Endodermal cell (in vitro differentiated cells): ENCODE measurements at places on chromosomes 16 and 17. TPM values are rescaled to one million over a fixed set of nuclear protein-coding genes. Genes with fewer than 3 reads are reported as not detected.

The TTLL6 gene
- 1.5 and 2.1 TPM in 2 replicates for total RNA-seq

DNA sequence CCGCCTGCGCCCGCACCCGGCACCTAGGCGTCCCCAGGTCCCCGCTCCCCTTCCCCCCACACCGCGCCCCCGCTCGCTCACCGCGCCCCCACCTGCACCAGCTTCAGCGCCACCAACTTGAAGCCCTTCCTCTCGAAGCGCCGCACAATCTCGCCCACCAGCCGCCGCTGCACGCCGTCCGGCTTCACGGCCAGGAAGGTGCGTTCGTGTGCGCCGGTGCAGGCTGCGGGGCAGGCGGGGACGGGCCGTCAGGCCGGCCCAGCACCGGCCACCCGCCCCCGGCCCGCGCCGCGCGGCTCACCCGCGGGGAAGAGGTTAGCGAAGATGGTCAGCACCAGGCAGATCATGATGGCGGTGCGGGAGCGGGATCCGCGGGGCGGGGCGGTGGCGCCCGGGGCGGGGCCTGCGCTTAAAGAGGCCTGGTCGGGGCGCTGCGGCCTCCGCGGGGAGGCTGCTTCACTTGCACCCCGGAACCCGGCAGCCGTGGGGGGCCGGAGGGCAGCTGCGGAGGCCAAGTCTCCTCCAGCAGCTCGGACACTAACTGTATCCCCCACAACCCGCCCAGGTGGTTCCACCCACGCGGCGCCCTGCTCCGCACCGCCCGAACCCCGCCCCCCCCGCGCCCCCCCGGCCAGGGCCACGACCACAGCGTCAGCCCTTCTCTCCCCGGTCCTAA, at the start of gene NME3:
NME3 (minus strand) TSS at position 356 of the 676 bp plus-strand sequence; CDS start at position 347, 9 bp downstream.
- peaks cover 8% of the 10 kb centered on the region for H3K36me3 ChIP-seq
- no peaks in the 10 kb centered on the region for H3K27me3 ChIP-seq
- peak; percentile 89 for DNase-seq

- H3K4me3 ChIP-seq, result no peak overlapping the region
- H3K27me3 ChIP-seq, result no peaks in the 10 kb centered on the region
- H3K4me1 ChIP-seq, result peaks cover 5% of the 10 kb centered on the region
- peaks cover 89% of the 10 kb centered on the region for H3K36me3 ChIP-seq
- no peak overlapping the region for H3K27ac ChIP-seq
Observed at GRCh38 chr17:28343491-28343932, 8.0 kb downstream of the TNFAIP1 start.

The GNG13 gene
- total RNA-seq, result not detected in 2 replicates

The FAM117A gene
- 13.8 to 16.4 TPM (median 15.4 TPM) in 3 replicates for total RNA-seq

GRCh38 chr17:76278952-76279741, 14.0 kb downstream of the UBALD2 start:
- H3K27me3 ChIP-seq, result no peaks in the 10 kb centered on the region
- H3K36me3 ChIP-seq, result no peaks in the 10 kb centered on the region
- H3K27ac ChIP-seq, result no peak overlapping the region
- DNase-seq, result peak; percentile 99

DNA sequence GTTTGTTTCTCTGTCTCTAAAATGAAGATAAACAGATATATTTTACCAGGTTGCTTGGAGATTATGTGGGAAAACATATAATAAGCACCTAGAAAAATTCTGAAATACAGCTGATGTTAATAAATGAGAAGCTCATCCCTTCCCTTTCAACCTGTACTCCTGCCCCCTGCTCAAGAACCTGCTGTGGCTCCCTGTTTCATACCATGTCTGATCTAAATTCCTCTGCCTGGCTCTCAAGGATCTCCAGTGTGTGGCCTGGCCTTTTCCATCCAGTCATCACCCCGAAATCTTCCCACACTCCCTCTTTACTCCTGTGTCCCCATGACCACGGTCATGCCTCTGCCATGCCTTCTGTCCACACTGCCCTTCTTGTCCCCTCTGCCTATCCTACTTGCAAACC, 19.4 kb upstream of the DLX4 start:
- no peaks in the 10 kb centered on the region for H3K36me3 ChIP-seq
- no peaks in the 10 kb centered on the region for H3K4me1 ChIP-seq
- no peak for DNase-seq
- peaks cover 8% of the 10 kb centered on the region for H3K27me3 ChIP-seq
- H3K27ac ChIP-seq, result no peak overlapping the region
- H3K4me3 ChIP-seq, result no peak overlapping the region

DNA sequence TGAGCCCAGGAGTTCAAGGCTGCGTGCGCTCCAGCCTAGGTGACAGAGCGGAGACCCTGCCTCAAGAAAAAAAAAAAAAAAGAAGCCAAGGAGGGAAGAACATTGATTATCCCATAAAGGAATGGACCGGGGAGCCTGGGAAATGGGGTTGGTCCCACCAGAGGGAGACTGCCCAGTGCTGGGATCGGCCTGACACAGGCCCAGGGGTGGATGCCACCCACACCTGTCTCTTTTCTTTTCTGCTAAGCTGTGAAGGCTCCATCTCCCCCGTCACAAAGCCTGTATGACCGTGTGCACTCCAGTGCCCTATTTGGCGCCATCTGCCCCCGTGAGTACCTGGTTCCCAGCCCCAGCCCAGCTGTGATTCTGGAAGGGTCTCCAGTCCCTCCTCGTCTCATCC, 15.7 kb downstream of the UBALD1 start:
- H3K4me1 ChIP-seq, result no peaks in the 10 kb centered on the region
- no peaks in the 10 kb centered on the region for H3K36me3 ChIP-seq
- no peak overlapping the region for H3K4me3 ChIP-seq
- no peaks in the 10 kb centered on the region for H3K27me3 ChIP-seq
- DNase-seq, result no peak

GRCh38 chr17:62712171-62712581, 84.7 kb downstream of the MRC2 start:
- no peaks in the 10 kb centered on the region for H3K4me1 ChIP-seq
- H3K4me3 ChIP-seq, result no peak overlapping the region
- peak; percentile 43 for DNase-seq
- no peaks in the 10 kb centered on the region for H3K27me3 ChIP-seq
- H3K36me3 ChIP-seq, result no peaks in the 10 kb centered on the region

- H3K27me3 ChIP-seq, result no peaks in the 10 kb centered on the region
- no peaks in the 10 kb centered on the region for H3K4me1 ChIP-seq
- H3K27ac ChIP-seq, result no peak overlapping the region
- H3K36me3 ChIP-seq, result peaks cover 9% of the 10 kb centered on the region
- no peak overlapping the region for H3K4me3 ChIP-seq
- DNase-seq, result no peak
Observed at GRCh38 chr17:19830061-19830460, 37.7 kb downstream of the ULK2 start.

GRCh38 chr17:32382526-32383223, 32.7 kb downstream of the ZNF207 start:
- H3K4me3 ChIP-seq, result no peak overlapping the region
- DNase-seq, result no peak
- H3K27me3 ChIP-seq, result no peaks in the 10 kb centered on the region
- H3K36me3 ChIP-seq, result peaks cover 68% of the 10 kb centered on the region

The NPIPA8 gene
- total RNA-seq, result 0.75 and 1.1 TPM in 2 replicates

GRCh38 chr16:84532855-84533486, 28.5 kb upstream of the MEAK7 start:
- no peak for DNase-seq
- H3K4me3 ChIP-seq, result no peak overlapping the region
- no peaks in the 10 kb centered on the region for H3K27me3 ChIP-seq
- no peaks in the 10 kb centered on the region for H3K36me3 ChIP-seq
- peaks cover 12% of the 10 kb centered on the region for H3K4me1 ChIP-seq

The ZACN gene
- 0.09 and 0.11 TPM in 2 replicates for total RNA-seq

GRCh38 chr17:57988301-57989250, 522 bp upstream of the VEZF1 start:
- peaks cover 20% of the 10 kb centered on the region for H3K4me1 ChIP-seq
- peak overlapping the region; percentile 95 for H3K27ac ChIP-seq
- no peaks in the 10 kb centered on the region for H3K27me3 ChIP-seq
- H3K4me3 ChIP-seq, result peak overlapping the region; percentile 71
- DNase-seq, result peak; percentile 91

The ACSF2 gene
- total RNA-seq, result 46.3 to 76.5 TPM (median 66.3 TPM) in 3 replicates

DNA sequence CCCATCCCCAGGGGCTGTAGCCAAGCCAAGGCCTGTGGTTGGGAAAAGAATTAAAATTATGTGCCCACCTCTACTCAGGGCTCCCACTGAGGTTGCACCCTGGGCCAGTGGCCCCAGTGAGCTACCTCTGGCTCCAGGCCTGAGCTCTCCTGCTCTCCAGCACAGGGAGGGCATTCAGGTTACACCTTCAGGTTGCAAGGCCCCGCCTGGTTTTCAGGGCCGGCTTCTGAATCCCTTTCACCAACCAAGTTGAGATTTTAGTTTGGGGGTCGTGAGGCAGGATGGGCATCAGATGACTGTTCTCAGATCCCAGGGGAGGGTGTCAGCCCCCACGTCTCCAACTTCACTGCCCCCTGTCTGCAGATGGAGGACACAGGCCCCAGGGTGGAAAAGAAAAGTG, 8.0 kb upstream of the KATNB1 start:
- H3K4me3 ChIP-seq, result no peak overlapping the region
- no peak for DNase-seq
- no peaks in the 10 kb centered on the region for H3K4me1 ChIP-seq

The UTS2R gene
- total RNA-seq, result 0.29 and 0.40 TPM in 2 replicates

DNA sequence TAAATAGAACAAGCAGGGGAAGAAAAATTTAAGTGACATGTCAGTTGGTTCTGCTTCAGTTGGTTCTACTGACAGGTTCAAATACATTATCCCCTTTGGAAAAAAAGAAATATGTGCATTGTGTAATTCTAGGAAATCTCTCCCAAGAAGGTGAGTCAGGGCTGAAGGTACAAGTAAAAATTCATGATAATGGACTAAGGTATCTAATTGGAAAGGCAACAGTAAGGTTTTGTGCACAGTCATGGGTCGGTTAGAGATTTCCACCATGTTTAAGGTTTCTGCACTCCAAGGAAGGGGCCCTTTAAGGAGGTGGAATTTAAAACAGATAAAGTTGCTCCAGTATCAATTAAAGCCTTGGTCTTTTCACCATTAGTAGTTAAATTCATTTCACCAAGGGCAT, 17.9 kb upstream of the B4GALNT2 start:
- no peaks in the 10 kb centered on the region for H3K27me3 ChIP-seq
- no peaks in the 10 kb centered on the region for H3K4me1 ChIP-seq
- no peaks in the 10 kb centered on the region for H3K36me3 ChIP-seq
- no peak for DNase-seq
- H3K4me3 ChIP-seq, result no peak overlapping the region

GRCh38 chr16:85592700-85593493, 20.2 kb upstream of the GSE1 start:
- no peaks in the 10 kb centered on the region for H3K36me3 ChIP-seq
- H3K27ac ChIP-seq, result peak overlapping the region; percentile 91
- H3K4me1 ChIP-seq, result peaks cover 1% of the 10 kb centered on the region

- H3K27me3 ChIP-seq, result peaks cover 15% of the 10 kb centered on the region
- DNase-seq, result peak; percentile 36
- no peaks in the 10 kb centered on the region for H3K4me1 ChIP-seq
- no peak overlapping the region for H3K27ac ChIP-seq
Observed at GRCh38 chr17:31398381-31399311, 7.2 kb downstream of the RAB11FIP4 start.

DNA sequence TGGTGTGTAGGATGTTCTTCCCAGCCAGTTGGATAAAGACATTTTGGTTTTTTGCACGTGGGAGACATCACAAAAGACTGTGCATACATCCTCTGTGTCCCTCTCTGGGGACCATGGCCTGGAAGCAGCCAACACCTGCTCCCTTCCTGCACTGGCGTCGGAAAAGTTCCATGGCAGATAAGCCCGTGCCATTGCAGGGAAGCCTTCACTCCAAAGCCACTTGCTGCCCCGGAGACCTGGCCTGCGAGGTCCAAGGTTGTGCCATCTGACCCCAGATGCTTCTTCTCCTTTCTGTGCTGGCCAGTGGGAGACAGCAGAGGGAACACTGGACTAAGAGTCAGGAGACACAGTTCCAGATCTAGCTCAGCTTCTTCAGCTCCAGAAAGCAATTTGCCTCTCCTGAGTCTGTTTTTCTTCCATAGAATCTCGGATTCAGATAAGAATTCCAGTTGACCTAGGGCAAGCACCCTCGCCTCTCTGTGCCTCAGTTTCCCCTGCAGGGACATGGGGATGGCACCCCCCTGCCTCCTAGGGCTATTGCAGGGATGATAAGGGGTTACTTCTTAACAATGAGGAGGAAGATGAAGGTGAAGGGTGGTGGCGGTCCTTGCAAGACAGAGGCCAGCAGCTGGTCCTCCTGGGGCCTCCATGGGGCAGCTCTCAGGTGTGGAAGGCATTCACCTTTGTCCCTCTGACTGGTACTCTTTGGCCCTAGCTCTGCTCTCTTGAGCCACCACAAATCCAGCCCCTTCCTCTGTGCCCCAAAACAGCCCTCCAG, 134.2 kb downstream of the CMIP start:
- no peaks in the 10 kb centered on the region for H3K27me3 ChIP-seq
- no peak overlapping the region for H3K27ac ChIP-seq
- no peak for DNase-seq
- peaks cover 7% of the 10 kb centered on the region for H3K36me3 ChIP-seq
- H3K4me3 ChIP-seq, result no peak overlapping the region

DNA sequence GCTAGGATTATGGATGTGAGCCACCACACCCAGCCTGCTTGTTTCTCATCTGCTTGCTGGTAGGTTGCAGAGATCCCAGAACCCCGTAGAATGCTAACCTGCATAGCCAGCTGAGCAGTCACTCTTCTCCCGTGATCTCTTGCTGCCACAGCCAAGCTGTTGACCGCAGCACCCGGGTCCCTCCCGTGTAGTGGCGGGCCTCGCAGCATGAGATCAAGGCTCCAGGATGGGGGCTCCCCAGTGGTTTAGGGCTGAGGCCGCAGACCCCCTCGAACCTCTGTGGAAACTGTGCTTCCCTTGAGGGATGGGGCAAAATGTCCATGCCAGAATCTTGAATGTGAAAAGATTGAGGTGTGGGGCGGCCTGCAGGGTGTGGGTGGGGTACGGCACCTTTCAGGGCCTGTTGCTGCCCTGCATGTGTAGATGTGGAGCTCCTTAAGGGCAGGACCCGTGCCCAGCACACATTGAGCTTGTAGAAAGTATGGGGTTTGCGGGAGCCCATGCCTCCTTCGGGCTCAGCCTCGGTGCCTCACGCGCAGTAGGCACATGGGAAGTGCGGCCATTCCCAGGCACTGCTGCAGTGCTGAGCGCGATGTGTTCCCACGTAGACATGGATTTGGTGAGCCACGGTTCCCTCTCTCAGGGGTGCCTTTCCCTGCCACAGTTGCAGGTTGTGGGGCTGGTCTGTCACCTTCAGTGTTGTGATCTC, 99.9 kb downstream of the BANP start:
- H3K4me3 ChIP-seq, result no peak overlapping the region
- no peak overlapping the region for H3K27ac ChIP-seq
- H3K36me3 ChIP-seq, result peaks cover 34% of the 10 kb centered on the region
- H3K27me3 ChIP-seq, result no peaks in the 10 kb centered on the region
- no peak for DNase-seq
- no peaks in the 10 kb centered on the region for H3K4me1 ChIP-seq

DNA sequence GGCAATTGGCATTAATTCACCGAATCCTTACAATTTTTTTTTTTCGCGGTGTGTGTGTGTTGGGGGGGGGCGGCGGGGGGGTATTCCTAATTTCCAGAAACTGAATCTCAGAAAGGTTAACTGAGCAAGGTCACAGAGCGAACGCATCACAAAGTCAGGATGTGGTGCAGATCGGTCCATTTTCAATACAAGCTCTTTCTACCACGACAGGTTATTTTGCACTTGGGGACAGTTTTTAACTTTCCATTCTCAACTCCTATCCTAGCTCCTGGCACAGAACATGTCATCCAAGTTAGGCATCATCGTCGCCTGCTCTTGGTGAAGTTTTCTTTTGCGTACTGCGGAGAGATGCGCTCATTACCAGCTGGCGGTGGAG, 15.4 kb upstream of the ERN1 start:
- no peak for DNase-seq
- peaks cover 8% of the 10 kb centered on the region for H3K36me3 ChIP-seq
- no peak overlapping the region for H3K27ac ChIP-seq
- no peaks in the 10 kb centered on the region for H3K27me3 ChIP-seq
- peak overlapping the region; percentile 85 for H3K4me3 ChIP-seq

The RHBDF2 gene
- total RNA-seq, result 25.1 and 28.5 TPM in 2 replicates

- H3K27ac ChIP-seq, result no peak overlapping the region
- DNase-seq, result no peak
- H3K27me3 ChIP-seq, result no peaks in the 10 kb centered on the region
- no peaks in the 10 kb centered on the region for H3K36me3 ChIP-seq
- H3K4me3 ChIP-seq, result no peak overlapping the region
Observed at GRCh38 chr17:28282596-28282995, 36.4 kb upstream of the TMEM97 start.
